ENCODE measurements at places on chromosomes 2 and 18.

- DNase-seq = no peak
Measured at GRCh38 chr2:181743723-181744031, 63.4 kb upstream of the NEUROD1 start.

GRCh38 chr2:115733190-115733775, 1290.8 kb downstream of the DPP10 start:
- DNase-seq = no peak

- DNase-seq = no peak
Measured at GRCh38 chr2:21361957-21362486, 238.3 kb downstream of the TDRD15 start.

DNA sequence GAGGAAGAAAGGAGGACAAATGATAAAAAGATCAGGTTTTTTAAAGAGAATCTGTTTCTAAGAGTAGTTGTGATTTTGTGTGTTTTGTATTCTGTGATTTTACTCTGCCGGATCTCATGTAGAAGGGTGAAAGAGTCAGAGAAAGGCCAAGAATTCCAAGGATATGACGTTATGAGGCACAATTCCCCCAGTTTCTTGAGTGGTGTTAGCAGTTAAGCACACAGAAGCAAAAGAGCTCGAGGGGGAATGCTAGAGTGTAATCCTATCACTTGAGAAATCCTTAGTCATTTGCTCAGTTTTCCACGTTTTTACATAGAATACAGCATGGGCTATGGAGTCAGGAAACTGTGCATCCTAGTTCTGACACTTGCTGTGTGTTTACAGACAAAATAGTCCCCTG, 34.8 kb downstream of the METTL4 start:
- no peak for DNase-seq
